ENCODE measurements at places on chromosomes 11 and 22. TPM values are rescaled to one million over a fixed set of nuclear protein-coding genes. Genes with fewer than 3 reads are reported as not detected.
A peak's percentile ranks its signal among the peaks of the same experiment; 100 is the strongest.

DNA sequence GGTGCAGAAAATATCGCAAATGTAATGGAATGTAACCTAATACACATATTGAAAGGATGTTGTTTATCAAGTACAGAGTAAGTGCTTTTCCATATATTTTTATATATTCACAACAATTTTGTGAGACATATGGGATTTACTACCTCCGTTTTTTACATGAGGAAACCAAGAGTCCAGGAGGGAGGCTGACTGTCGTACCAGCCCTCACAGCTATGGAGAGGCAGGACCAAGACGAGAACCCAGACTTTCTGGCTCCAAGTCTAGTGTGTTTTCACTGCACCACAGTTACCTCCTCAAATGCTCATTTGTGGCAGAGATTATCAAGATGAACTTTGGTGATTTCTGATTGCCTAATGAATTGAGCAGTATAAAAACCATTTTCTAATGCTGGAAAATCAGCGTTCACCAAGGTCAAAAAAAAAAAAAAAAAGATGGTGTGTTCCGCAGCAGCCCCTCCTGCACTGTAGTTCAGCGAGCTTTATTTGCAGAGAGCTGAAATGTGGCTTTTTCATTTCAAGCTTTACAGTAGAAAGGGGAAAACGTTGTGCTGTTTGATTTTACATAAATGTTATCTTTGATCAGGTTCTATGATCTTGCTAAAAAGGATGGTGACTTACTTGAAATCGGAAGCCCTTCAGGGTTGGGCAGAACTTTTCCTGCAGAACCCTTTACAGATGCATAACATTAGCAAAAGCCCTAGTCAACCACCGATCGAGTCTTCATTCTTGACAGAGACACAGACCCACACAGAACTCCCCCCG, 44.7 kb upstream of the WEE1 start:
- no peak for DNase-seq

GRCh38 chr11:132683602-132684001, 848.7 kb downstream of the OPCML start:
- no peak for DNase-seq

DNA sequence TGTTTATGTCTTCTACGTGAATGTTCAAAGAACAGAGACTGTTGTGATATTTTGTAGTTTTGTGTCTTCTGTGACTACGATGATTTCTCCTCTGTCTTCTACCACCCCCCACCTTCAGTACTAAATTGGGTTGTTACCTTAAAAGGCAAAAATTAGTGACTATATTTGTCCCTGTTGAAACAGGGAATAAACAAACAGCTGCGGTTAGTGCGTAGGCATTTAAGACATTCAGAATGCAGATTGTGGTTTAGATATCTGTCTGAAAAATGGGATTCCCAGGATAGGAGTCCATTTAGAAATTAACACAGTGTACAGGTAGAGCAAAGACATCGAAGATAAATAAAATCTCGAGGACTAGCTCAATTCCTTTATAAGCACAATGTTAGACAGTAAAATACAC, 15.6 kb upstream of the ARHGAP42 start:
- no peak for DNase-seq

GRCh38 chr11:34134765-34135164, 29.3 kb downstream of the NAT10 start:
- no peak for DNase-seq

DNA sequence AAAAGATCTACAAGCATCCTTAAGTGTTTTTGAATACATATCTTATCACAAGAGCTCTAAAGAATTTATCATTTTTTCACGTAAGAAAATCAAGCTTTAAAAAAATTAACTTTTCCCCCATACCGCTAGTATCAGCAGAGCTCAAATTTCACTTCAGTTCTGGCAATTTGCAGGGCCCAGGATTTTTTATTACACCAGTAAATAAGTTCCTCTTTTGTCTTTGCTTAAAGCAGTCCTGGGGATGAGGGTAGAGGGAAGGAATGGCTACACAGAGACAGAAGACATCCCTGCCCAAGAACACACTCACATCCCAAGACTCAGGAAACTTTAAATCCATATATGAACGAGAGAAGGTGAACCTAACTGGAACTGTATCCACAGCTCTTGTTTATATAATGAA, 22.6 kb upstream of the SORL1 start:
- no peak for DNase-seq

GRCh38 chr22:25069758-25070481, 117.4 kb downstream of the KIAA1671 start:
- DNase-seq, result no peak

DNA sequence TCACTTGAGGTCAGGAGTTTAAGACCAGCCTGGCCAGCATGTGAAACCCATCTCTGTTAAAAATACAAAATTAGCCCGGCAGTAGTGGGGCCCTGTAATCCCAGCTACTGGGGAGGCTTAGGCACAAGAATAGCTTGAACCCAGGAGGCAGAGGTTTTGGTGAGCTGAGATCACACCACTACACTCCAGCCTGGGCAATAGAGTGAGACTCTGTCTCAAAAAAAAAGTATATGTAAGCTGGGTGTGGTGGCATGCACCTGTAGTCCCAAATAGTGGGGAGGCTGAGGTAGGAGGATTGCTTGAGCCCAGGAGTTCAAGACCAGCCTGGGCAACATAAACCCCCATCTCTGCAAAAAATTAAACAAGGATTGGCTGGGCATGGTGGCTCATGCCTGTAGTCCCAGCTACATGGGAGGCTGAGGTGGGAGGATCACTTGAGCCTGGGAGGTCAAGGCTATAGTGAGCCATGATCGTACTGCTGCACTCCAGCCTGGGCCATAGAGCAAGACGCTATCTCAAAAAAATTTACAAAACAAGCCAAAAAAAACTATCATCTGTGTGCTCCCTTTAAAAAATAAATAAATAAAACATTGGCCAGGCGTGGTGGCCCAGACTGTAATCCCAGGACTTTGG, 10.8 kb downstream of the CRKL start:
- no peak for DNase-seq

DNA sequence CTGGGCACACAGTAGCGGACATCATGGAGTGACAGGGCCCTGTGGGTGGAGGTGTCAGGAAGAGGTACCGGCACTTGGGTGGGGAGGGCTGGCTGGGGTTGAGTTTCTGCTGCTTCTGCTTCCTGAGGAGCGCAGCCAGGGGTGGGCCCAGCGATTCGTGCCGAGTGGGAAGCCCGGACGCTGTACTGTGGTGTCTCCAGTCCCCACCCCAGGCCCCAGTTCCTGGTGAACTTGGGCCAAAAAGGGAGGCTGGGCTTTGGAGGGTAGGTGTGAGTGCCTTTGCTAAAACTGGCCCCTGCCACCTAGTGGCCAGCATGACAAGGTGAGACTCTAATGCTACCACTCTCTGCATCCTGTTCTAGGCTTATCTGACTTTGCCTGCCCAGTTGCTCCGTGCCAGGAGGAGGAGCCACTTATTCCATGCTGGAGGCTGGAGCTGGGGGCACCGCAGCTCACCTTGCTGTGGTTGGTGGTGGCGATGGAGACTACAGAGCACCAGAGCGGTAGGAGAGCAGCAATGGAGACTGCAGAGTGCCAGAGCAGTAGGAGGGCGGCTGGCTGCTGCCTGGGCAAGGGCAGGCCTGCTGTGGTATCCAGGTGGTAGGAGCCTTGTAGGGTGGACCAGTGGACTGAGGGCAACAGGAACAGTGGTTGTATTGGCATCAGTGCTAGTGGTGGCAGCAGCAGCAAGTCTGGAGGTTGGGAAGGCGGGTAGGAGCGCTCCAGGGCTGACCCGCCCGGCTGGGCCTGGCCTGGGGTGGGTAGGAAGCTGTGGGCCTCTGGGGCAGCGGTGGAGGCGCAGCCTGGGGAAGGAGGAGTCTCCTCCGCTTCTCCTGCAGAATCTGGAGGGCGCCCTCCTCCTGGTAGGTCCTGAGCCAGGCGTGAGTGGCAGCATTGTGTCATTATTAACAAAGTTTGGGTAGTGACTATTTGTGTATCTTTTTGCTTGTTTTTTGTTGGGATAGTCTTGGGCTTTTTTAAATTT, 2.2 kb upstream of the RFPL2 start:
- no peak for DNase-seq

DNA sequence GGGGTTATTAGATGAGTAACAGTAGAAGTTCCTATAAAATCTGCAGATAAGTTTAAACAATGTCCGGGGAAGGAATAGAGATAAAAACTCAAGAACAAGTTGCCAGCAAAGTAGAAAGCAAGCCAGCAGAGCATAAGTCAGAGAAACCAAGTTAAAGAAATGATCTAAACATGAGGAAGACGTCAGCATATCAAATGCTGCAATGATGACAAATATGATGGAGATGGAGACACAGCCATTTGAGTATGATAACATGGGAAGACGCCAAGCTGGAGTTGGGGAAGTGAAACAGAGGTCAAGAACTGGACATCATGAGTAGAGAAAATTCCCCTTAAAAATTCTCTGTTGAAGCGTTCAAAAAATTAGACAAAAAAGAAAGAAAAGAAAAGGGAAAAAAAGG, 571.5 kb downstream of the CNTN5 start:
- DNase-seq, result no peak

DNA sequence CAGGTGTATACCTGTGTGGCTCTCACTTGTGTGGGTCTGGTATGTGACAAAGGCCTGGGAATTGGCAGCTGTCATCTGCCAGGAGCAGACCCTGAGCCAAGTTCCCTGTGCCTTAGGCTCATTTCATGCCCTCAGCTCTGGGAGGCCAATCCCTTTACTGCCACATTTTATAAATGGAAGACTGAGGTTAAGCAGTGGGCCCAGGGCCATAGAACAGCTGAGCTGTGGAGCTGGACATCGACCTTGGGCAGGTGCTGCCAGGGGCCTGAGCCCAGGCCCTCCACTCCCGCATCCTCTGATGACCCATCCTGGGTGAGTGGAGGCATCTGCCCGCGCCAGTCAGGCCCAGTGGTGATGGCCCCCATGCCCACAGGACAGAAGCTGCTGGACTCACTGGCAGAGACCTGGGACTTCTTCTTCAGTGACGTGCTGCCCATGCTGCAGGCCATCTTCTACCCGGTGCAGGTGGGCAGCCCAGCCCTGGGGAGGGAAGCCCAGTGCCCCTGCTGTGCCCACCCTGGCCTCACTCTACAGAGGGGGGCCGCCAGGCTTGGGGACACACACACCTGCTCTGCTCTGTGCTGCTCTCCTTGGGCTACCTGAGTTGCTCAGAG, 20.9 kb upstream of the ARHGAP8 start:
- DNase-seq, result no peak

- no peak for DNase-seq
Measured at GRCh38 chr11:110022548-110022947, 70.6 kb upstream of the ZC3H12C start.

- DNase-seq, result no peak
Measured at GRCh38 chr11:37972691-37973090, 1374.7 kb upstream of the RAG2 start.

DNA sequence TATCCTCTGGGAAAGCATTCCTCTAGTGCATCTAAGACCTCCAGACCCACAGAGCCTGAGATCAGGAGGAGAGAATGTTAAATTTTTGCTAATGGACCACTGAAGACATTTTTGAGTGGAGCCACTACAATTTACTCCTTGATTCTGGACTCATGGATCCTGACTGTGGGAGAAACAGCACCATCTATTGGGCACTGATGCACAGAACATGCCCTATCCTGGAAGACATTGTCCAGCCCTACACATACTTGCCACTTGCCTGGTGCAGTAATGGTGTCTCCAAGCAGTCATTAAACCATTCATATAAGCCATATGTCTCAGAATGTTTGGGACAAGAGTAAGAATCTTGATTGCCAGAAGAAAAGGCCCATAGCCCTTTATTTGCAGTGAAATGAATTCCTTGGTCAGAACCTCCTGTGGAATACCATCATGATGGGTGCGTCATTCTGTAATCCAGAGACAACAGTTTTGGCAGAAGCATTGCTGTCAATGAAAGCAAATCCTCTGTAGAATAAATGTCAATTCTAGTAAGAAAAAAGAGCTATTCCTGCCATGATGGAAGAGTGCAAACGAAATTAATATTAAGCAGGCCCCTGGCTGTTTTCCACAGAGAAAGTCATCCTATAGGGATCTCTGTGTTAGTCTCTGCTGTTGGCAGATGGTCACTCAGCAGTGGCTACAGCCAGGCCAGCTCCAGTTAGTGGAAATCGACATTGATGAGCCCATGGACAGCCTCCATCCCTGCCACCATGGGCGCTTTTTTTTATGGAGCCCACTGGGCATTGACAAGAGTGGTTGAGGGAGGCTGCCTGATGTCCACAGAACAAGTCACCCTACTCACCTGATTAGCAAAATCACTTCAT, 43.5 kb downstream of the GGTLC2 start:
- peak; percentile 22 for DNase-seq

DNA sequence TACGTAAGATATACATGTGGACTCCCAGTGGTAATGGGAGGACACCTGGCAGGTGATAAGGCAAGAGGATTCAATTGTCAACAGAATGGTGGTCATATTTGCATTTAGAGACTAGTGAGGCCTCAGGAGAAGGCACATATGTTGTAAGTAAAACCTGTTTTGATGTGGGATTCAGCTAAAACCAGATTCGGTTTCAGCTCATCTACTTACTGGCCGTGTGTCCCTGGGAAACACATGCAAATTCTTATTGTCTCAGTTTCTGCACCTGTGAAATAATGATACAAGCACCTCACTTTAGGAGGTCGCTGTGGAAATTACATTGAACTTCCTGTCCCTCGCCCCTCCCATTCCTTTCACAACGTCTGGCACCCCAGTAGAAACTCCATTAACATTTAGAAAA, 78.9 kb upstream of the FIBIN start:
- DNase-seq, result no peak

- no peak for DNase-seq
Measured at GRCh38 chr11:110968348-110969062, 256.3 kb upstream of the ARHGAP20 start.

Gene SPTBN2
- total RNA-seq, result 1.8 TPM

Gene ZBTB16
- total RNA-seq, result 0.99 TPM

Gene POLA2
- total RNA-seq, result 69.9 TPM

Gene CHRM1
- not detected for total RNA-seq

Gene MS4A3
- not detected for total RNA-seq

Gene SERGEF
- total RNA-seq, result 42.7 TPM

Gene KDM4D
- 1.3 TPM for total RNA-seq

Gene ASRGL1
- total RNA-seq, result 5.5 TPM

Gene TMEM223
- total RNA-seq, result 11.3 TPM

Gene TST
- 5.3 TPM for total RNA-seq

Gene CECR2
- not detected for total RNA-seq
